ENCODE measurements at places on chromosomes 2 and 18. TPM values are rescaled to one million over a fixed set of nuclear protein-coding genes. Genes with fewer than 3 reads are reported as not detected.

- no peak overlapping the region for H3K4me3 ChIP-seq
- no peaks in the 10 kb centered on the region for H3K36me3 ChIP-seq
- DNase-seq, result no peak
- H3K27me3 ChIP-seq, result no peaks in the 10 kb centered on the region
- H3K27ac ChIP-seq, result no peak overlapping the region
Measured at GRCh38 chr2:166891727-166892126, 3.4 kb downstream of the XIRP2 start.

GRCh38 chr2:99689145-99689742, 199.4 kb upstream of the REV1 start:
- no peaks in the 10 kb centered on the region for H3K4me1 ChIP-seq
- H3K27me3 ChIP-seq, result no peaks in the 10 kb centered on the region
- no peaks in the 10 kb centered on the region for H3K36me3 ChIP-seq
- DNase-seq, result no peak
- no peak overlapping the region for H3K4me3 ChIP-seq
- no peak overlapping the region for H3K27ac ChIP-seq

DNA sequence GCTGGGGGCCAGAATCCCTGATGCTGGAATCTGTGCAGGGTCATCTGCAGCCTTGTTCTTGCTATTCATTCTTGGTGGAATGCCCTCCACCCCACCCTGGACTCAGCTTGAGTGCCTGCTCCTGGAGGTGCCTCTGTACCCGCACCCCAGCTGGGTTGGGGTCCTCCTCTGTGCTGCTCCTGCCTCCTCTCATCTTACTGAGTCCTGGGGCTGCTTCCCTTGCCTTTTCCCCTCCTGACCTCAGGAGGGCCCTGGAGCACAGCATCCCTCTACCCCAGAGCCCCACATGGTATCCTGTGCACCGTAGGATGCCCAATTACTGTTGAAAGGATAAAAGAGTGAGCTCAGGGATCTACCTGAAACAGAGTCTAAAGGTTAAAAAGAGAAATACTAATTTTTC, 81.6 kb downstream of the CIB4 start:
- no peak overlapping the region for H3K4me3 ChIP-seq
- H3K4me1 ChIP-seq, result peaks cover 6% of the 10 kb centered on the region
- no peak for DNase-seq
- no peaks in the 10 kb centered on the region for H3K36me3 ChIP-seq
- H3K27ac ChIP-seq, result no peak overlapping the region

The ROCK1 gene
- total RNA-seq, result 67.2 TPM
